Amniotic stem cell (primary cell): ENCODE measurements at places on chromosomes 2 and 18.
A peak's percentile ranks its signal among the peaks of the same experiment; 100 is the strongest.

- no peak for DNase-seq
These were observed 119.9 kb downstream of the RBMS1 start for GRCh38 chr2:160373666-160374065.

GRCh38 chr2:235230821-235231601 is 262.8 kb upstream of the AGAP1 start:
- DNase-seq, result no peak

DNA sequence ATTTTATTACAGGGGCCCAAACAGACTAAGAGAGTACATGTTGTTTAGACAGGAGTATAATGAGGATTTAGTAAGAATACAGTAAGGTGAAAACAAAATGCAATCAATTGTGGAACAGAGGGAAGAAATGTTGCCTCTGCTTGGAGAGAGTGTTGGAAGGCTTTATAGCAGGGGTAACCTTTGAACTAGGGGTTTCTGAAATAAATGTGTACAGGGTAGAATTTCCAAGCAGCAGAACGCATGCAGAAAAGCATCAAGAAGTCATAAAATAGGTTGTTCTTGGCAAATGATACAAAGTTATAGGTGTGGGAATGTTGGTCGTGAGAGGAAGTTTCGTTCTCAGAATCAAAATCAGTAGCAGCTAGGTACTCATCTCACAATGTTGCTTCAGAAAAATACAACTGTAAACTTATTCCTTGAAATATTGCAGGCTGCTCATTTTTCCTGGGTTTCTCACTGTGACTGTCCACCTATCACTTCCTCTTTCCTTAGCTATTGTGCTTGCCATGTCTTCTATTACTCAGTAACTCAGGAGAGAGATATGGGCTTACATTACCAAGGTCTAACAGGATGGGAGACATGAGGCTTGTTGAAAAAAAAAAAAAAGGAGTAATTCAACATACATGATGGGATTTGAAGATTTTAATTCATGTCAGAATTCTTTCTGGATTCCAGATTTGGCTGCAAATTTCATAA is 17.1 kb upstream of the HNMT start:
- no peak for DNase-seq

DNA sequence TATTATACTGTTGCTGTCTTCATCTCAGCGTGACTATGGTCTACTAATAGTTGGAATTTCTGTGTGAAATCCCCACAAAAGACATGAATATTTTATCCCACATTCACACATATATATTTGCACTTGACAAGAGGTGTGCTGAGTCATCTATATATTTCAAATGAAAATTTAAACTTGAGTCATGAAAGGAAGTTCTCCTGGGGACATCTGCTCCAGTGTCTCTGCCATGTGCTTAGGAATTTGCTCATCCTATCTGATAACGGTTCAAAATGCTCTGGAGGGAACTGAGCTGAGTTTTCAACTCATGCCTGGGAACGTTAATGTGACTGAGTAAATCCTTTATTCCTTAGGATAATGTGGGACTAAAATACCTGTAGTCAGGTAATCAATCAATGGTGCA is 326.2 kb upstream of the MEX3C start:
- no peak for DNase-seq

- no peak for DNase-seq
These were observed 131.6 kb upstream of the MSH6 start for GRCh38 chr2:47651296-47651695.

DNA sequence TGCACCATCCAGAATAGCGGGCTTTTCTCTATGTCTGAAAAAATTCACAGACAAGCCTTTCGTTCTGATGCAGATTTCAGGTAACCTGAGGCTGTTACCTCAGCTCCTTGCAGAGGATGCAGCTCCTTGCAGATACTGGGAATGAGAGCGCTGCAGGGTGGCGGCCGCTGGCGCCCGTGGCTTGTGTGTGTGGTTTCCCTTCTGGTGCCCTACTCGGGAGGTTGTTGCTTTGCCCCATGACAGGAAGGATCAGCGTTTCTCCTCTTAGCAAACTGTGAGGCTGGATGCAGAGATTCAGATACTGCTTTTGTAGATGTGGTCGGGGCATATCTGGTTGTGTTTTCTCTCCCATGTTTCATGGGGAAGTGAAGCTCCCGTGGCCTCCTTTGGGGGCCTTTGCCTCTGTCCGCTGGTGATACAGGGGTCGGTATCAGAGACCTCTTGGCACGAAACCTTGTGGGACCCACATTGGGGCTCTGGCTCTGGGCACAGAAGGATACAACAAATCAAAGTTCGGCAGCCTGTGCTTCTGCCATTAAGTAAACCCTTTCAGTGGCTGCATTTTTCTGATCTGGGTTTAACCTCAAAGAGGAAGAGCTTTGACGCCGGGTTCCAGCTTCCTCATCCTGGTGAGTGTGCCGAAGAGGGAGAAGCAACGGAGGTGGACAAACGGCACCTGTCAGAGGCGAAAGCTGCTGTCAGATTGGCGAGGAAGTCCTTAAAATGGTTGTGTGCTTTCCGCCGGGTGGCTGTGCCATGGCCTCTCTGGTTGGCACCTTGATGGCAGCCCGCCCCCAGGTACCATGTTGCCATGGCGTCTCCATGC is 127.8 kb downstream of the MBP start:
- no peak for DNase-seq

DNA sequence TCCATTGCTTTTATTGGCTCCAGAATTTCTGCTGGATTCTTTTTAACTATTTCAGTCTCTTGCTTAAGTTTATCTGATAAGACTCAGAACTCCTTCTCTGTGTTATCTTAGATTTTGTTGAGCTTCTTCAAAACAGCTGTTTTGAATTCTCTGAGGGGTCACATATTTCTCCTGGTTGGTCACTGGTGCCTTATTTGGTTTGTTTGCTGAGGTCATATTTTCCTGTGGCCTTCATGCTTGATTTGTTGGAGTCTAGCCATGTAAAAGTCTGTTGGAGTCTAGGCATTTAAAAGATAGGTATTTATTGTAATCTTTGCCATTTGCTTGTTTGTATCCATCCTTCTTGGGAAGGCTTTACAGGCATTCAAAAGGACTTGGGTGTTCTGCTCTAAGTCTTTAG is 398.7 kb downstream of the DSEL start:
- peak; percentile 20 for DNase-seq

DNA sequence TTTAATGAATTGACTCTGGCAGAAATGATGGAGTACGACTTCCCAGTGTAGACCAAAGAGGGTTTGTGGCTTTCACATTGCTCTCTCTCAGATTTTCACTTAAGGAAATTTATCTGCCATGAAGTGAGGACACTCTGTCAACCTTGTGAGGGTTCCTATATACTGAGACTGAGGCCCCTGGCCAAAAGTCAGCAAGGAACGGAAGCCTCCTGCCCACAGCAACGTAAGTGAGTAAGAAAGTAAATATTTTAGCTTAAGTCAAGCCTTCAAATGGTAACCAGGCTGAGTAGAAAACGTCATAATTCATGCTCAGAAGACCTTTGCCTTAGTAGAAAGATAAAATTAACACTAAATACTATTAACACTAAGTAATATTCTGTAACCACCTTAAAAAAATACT is 1080.5 kb upstream of the ACVR2A start:
- no peak for DNase-seq

GRCh38 chr2:130875935-130876334 is 39.2 kb downstream of the ARHGEF4 start:
- no peak for DNase-seq

DNA sequence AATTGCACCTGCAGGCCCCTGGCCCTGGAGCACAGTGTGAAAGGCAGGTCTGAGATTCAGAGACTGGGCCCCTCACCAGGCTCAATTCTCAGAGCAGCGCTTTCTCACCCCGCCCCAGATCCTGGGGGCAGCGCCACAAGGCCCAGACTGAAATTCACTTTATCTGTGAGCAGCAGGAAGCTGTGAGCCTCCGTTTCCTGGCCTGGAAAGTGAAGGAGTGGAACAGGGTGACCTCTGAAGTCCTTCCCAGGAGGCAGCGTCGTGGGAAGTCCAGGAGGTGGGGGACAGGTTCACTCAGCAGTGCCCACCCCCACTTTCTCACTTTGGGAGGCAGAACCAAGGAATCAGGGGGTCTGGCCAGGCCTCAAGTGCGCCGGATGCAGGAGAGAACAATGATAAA is 235.4 kb downstream of the NDUFA10 start:
- no peak for DNase-seq

DNA sequence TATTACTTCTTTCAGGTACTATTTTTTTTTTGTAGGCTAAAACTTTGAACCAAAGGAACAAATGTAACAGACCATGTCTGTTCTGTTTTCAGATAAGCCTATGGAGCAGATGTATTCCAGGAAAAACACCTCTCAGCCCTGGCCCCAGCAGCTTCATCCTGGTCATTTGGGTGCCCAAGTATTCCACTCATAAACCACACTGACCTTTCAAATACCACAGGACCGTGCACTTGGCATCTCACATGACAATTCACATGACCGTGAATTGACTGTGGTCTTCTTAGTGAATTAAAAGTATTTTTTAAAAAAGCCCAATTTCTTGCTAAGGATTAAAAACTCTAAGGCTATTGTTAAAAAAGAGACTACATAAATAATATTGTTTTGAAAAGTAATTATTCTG is 50.2 kb downstream of the SMIM21 start:
- no peak for DNase-seq

DNA sequence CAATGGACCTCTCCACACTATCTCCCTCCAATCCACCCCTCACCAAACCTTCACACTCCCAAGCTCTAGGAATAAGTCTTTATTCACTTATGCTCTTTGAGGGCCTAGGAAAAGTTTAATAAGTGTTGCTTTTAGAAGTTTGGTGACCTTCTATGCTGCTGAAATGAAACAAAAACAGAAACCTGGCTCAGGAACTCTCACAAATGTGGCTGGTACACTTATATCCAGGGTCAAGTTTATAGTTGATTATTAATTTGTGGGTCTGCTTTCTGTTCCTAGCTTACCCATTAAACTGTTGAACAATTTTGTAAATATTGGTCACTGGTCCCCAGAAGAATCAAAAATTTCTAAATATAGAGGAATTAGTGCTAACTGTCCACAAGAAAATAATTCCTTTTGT is 14.2 kb upstream of the ANKRD44 start:
- DNase-seq, result no peak

- DNase-seq, result no peak
These were observed 22.7 kb downstream of the NOSTRIN start for GRCh38 chr2:168825126-168825525.

DNA sequence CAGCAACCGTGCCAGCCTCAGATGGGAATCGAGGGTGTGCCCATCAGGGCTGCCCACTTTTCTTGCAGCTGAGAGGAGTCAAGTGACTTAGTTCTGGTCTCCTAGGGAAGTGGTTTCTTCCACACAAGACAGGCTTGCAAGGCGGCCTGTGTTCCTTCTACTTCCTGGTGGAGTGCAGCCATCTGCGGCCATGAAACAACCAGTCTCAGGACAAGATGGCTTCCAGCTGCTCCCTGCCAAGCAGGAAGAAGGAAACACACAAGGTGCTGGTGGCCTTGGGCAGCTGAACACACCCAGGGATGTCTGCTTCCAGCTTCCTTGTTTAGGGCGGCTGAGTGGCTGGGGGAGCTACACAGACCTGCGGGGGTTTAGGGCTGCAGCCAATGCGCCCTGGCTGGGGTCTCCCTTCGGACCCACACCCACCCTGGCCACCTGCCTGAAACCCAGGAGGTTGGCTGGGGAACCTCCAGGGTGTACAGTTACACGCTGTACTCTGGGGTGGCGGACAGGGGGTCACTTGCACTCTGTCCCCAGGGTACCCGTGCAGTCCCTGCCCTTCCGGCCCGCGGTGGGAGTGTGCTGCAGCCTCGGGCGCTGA is 34.7 kb downstream of the PTPN18 start:
- no peak for DNase-seq

GRCh38 chr2:120739438-120740090 is 3.9 kb downstream of the GLI2 start:
- no peak for DNase-seq

DNA sequence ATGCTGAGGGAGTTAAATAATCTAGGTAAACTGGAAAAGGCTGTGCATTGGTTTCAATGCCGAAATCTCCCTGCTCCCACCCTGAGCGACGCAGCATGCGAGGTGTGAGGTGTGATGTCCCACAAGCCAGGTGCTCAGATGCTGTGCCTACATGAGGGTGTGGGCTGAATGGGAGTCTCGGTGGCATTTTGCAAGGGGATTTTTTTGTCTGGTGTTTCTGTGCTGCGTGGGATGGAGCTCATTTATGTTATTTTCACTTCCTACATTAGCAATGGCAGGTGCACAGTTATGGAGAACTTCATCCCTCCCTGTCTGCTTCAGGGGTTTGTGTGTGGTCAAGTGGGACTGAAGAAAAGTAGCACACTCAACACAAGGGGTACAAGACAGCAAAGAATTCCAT is 110.2 kb upstream of the CCDC68 start:
- no peak for DNase-seq

DNA sequence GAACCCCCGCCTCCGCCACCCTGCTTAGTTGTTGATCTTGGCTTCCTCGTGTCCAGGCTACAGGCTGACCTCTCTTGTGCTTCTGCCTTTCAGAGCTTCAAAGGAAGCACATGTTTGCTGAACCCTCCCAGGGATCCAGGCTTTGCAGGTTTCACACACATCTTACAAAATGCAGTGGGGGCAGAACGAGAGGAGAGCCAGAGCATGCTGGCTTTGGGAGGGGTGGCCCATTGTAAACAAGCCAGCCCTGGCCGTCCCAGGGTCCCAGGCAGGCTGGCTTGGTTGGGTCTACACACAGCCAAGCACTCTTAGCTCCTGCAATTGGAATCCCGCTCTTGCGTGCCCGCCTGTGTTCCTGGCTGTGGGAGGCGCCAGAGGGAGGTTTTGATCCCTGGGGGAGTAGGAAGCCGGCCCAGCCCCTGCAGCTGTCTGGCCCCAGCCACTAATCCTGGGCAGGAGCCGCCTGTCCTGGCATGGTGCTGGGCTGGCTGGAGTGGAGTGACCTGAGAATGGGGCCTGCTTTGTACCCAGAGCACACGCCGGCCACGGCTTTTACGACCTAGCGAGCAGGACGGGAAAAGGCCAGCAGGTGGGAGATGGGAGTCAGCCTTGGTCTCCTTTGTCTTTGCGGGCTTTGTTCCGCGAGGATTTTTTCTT is 53.9 kb downstream of the SH3BP4 start:
- DNase-seq, result no peak

DNA sequence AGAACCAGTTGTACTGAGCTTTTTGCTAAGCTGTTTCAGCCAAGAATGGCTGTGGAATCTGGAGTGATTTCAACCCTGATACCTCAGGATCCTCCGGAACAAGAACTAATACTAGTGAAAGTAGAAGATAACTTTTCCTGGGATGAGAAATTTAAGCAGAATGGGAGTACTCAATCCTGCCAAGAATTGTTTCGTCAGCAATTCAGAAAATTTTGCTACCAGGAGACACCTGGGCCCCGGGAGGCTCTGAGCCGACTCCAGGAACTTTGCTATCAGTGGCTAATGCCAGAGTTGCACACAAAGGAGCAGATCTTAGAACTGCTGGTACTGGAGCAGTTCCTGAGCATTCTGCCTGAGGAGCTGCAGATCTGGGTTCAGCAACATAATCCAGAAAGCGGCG is 1.6 kb downstream of the ZNF397 start:
- no peak for DNase-seq

GRCh38 chr2:226139759-226140158 is 659.9 kb downstream of the IRS1 start:
- DNase-seq, result no peak

GRCh38 chr2:6080932-6081753 is 389.0 kb downstream of the SOX11 start:
- no peak for DNase-seq

- DNase-seq, result no peak
These were observed 46.2 kb downstream of the HPCAL1 start for GRCh38 chr2:10348891-10349290.

GRCh38 chr2:55610954-55611743 is 6.3 kb downstream of the PPP4R3B start:
- DNase-seq, result no peak
